Activated T-cell treated with anti-CD3 and anti-CD28 coated beads, Interleukin-2, amount 50 U/mL, for 4 hours (primary cell): ENCODE measurements at places on chromosomes 13 and 19. TPM values are rescaled to one million over a fixed set of nuclear protein-coding genes. Genes with fewer than 3 reads are reported as not detected.

DNA sequence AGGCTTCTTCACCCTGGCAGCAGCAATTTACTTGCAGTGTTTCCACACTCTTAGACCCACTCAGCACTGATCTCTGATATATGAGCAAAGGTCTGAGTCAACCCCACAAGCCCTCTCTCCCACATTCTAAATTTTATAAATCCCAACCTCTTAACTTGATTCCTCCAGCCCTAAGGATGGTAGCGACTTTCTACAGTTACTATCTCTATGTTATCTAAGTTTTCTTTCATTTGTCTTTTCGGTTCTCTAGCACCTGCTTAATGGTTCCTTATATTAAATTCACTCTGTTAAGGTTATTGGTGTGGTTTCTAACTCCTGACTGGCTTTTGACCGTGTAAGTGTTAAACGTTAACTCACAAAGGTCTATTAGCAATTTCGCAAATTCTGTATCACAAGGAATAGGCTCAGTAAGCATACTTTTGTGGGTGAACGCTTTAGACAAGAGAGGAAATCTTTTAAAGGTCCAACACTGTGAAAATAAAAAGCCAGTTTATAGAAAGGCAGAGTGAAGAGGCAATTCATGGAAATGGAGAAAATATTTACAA is 99.3 kb downstream of the DLEU7 start:
- no peak for DNase-seq

Gene KANK2
- 0.58 TPM for total RNA-seq

Gene SOHLH2
- not detected for total RNA-seq

Gene REX1BD
- 139 TPM for total RNA-seq

Gene SLC1A6
- not detected for total RNA-seq

- no peak for DNase-seq
Observed at GRCh38 chr13:90454002-90454636, 893.4 kb upstream of the MIR17HG start.

Gene NLRP4
- total RNA-seq = not detected

Gene ZNF600
- 11.1 TPM for total RNA-seq

DNA sequence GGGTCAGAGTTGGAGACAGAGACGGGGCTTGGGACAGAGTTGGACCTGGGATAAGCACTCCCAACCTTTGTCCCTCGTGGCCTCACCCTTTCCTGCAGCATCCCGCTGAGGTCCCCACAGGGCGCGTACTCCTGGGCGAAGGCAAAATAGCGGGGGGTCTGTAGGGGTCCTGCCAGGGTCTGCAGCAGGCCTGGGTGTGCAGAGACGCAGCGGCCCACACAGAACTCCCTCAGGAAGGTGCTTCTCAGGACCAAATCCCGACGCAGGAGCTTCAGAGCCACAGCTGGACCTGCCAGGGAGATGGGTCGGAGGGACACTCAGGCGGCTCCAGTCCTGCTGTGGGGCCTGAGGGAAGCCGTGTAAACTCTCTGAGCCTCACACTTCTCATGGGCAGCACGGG is 1.3 kb downstream of the SBK3 start:
- no peak for DNase-seq

Gene WTIP
- total RNA-seq = 0.38 TPM

DNA sequence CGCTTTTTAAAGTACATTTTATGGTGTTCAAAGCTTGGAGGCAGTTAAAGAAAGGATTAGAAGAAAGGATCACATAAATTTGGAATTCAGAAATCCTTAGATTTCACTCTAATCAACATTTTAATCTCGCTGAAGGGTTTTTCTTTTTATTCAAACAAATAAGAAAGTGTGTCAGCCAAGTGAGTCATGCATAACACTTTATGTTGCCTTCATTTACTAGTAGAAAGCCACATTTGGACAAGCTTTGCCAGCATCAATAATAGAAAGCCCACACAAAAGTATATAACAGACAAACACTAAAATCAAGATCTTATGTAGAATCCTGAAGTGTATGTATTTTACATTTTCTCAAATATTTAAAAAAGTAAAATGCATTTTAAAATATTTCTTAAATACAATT is 154.9 kb upstream of the TRPC4 start:
- no peak for DNase-seq
